Neural crest cell (in vitro differentiated cells): ENCODE measurements at places on chromosomes 4 and X. TPM values are rescaled to one million over a fixed set of nuclear protein-coding genes. Genes with fewer than 3 reads are reported as not detected.

INTU gene
- total RNA-seq = 18.5 and 19.4 TPM in 2 replicates

CYLC1 gene
- total RNA-seq = not detected in 2 replicates

GAGE1 gene
- not detected in 2 replicates for total RNA-seq

DNA sequence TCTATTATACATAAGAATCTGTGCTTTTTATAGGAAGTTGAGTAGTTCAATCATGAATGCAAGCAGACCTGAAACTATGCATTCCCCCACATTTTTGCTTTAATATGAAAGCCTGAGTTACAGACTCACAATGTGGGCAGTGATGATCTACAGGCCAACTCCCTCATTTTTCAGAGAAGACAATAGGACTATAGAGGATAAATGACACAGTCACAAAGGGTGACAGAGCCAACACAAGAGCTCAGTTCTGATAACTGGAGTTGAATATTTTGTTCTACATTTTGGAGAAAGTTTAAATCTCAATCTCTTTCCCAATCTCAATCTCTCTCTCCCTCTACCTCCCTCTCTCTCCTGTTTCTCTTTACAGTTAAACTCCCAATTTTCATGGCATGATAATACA is 27.0 kb downstream of the MBNL3 start:
- peaks cover 8% of the 10 kb centered on the region for H3K4me1 ChIP-seq
- H3K4me3 ChIP-seq = no peak overlapping the region
- no peaks in the 10 kb centered on the region for H3K27me3 ChIP-seq
- no peak overlapping the region for H3K27ac ChIP-seq

- H3K36me3 ChIP-seq = no peaks in the 10 kb centered on the region
- H3K4me3 ChIP-seq = no peak overlapping the region
- DNase-seq = no peak
- H3K27me3 ChIP-seq = no peaks in the 10 kb centered on the region
Observed at GRCh38 chr4:124209626-124210025, 502.9 kb downstream of the ANKRD50 start.

- no peaks in the 10 kb centered on the region for H3K4me1 ChIP-seq
- no peaks in the 10 kb centered on the region for H3K27me3 ChIP-seq
- DNase-seq = no peak
- H3K4me3 ChIP-seq = no peak overlapping the region
- H3K36me3 ChIP-seq = peaks cover 12% of the 10 kb centered on the region
Observed at GRCh38 chr4:15577508-15577907, 77.6 kb downstream of the FBXL5 start.

DNA sequence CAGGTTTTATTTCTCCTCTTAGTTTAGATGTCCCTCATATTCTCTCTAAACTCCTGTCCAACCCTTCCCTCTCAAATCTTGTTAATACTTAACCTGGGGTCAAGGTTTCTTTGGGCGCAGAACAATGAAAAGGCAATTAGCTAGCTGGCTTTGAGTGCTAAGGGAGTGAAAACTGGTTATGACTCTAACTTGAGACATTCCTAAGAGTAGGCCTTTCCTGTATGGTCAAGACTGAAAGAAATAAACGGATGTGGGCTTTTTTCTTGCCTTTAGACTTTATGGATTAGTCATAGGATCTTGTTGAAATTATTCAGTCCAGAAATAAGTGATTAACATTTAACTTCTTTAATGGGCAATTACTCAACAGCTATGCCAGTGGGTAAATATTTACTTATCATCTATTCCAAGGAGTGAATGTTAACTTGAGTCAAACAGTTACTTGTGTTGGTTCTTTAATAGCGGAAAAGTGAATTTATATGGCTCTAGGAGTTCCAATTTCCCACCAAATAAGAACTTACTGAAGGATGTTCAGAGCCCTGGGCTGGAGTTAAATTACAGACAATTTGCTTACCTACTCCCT is 141.7 kb upstream of the SCML1 start:
- H3K4me3 ChIP-seq = no peak overlapping the region
- no peak for DNase-seq
- peaks cover 13% of the 10 kb centered on the region for H3K4me1 ChIP-seq
- no peaks in the 10 kb centered on the region for H3K36me3 ChIP-seq
- no peak overlapping the region for H3K27ac ChIP-seq

DNA sequence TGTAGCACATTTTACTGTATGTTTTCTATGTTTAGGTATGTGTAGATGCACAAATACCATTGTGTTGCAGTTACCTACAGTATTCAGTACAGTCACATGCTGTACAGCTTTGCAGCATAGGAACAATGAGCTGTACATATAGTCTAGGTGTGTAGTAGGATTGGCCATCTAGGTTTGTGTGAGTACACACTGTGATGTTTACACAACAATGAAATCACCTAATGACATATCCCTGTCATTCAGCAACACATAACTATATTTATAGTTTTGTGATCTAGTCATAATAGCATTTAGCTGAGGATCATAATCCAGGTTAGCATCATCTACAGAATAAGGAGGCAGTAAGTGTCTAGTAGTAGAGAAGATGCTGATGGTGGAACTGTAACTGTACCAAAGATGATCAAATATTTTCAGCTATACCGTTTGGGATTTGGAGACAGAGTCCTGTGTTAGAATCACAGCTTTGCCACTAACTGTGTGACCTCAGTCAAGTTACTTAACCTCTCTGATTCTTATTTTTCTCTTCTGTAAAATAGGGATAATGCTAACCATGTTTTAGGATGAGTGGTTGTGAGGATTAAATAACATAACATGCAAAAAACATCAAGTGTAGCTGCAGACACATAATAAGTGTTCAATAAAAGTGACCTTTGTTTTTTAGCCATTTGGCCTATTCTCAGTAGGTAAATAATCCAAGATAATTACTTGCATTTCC is 73.3 kb downstream of the LIMCH1 start:
- DNase-seq = no peak
- H3K27me3 ChIP-seq = no peaks in the 10 kb centered on the region
- peaks cover 39% of the 10 kb centered on the region for H3K4me1 ChIP-seq
- no peak overlapping the region for H3K4me3 ChIP-seq
- no peak overlapping the region for H3K27ac ChIP-seq

- H3K36me3 ChIP-seq = peaks cover 21% of the 10 kb centered on the region
- no peaks in the 10 kb centered on the region for H3K27me3 ChIP-seq
- H3K4me3 ChIP-seq = no peak overlapping the region
- H3K27ac ChIP-seq = peak overlapping the region; percentile 50
- H3K4me1 ChIP-seq = peaks cover 50% of the 10 kb centered on the region
Observed at GRCh38 chrX:70476934-70477733, 32.5 kb downstream of the DLG3 start.

DNA sequence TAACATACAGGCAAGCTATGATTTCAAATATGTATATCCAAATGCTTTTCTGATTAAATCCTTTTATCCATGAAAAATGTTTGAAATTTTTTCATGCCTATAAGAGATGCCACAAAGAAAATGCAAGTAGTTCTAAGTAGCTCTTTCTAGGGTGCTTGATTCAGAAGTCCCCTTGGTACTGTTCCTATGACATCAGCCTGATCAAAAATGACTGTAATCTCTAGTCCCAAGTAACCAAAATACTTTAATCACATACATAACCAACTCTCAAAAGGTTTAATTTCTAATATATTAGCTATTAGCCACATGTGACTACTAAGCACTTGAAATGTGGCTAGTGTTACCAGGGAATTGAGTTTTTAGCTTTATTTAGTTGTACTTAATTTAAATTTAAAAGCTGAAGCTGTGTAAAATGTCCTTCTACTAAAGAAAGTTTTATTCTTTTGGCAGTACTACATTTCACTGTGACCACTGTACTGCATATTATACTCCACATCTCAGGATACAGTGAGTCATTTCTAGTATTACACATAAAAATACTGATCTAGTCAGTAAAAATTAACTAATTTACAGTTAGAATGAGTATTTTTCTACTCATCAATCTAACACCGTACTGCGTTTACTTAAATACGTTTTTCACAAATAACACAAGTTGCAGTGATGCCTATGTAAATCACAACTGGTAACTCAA is 33.9 kb downstream of the FBXW7 start:
- no peaks in the 10 kb centered on the region for H3K27me3 ChIP-seq
- no peak overlapping the region for H3K4me3 ChIP-seq
- DNase-seq = no peak
- H3K36me3 ChIP-seq = no peaks in the 10 kb centered on the region

- H3K27ac ChIP-seq = no peak overlapping the region
- H3K4me1 ChIP-seq = peaks cover 7% of the 10 kb centered on the region
- no peaks in the 10 kb centered on the region for H3K27me3 ChIP-seq
Observed at GRCh38 chrX:14923761-14924160, 50.5 kb downstream of the MOSPD2 start.
